ENCODE measurements at places on chromosomes 13 and 19. TPM values are rescaled to one million over a fixed set of nuclear protein-coding genes. Genes with fewer than 3 reads are reported as not detected.

- peak; percentile 47 for DNase-seq
Observed at GRCh38 chr19:54158812-54159351, 639 bp downstream of the LENG1 start.

DNA sequence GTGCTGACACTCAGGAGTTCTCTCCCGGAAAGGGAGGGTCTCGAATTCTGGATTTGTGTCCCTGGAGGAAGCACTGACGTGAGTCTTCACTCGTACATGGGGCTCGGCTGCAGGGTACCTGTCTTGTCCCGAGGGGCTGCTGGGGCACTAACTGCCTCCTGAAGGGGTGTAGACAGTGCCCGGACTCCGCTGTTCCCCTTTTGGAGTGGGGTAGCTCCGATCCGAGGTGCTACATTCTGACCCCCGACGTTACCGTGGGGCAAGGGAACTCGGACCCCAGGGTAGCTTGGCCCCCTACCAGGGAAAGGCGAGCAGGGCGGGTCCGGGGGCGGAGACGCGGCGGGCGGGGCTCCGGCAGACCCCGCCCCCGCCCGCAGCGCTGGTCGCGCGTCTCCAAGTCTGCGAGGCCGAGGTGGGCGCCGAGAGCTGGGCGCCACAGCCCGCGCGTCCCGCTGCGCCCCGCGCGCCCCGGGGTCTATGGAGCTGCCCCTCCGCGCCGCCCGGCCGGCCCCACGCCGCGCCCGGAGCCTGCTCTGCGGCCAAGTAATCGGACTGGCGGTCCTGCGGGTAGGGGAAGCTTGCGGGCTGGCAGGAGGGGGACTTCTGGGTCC, at the start of gene NPAS1:
TSS of gene NPAS1 (plus strand) at position 407 of the 611 bp plus-strand sequence. CDS start 1,211 bp downstream, outside the sequence.
- no peak for DNase-seq

DNA sequence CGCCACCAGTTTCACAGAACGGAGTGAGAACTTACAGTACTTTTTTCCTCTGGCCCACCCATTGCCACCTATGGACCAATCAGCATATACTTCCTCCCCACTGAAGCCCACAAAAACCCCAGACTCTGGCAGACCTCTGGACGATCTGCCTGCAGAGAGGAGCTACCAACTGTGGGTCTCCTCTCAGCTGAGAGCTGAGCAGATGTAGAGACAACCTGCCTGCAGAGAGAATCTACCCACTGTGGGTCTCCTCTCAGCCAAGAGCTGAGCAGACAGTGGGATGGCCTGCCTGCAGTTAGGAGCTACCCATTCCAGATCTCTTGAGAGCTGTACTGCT, 69.7 kb downstream of the PIBF1 start:
- no peak for DNase-seq

GRCh38 chr19:33689868-33690267, 68.1 kb downstream of the CHST8 start:
- DNase-seq = no peak

PSG11 gene
- polyA plus RNA-seq = not detected

GRCh38 chr13:99040536-99041131, 62.8 kb upstream of the DOCK9 start:
- DNase-seq = no peak

ITGBL1 gene
- not detected for polyA plus RNA-seq

DNA sequence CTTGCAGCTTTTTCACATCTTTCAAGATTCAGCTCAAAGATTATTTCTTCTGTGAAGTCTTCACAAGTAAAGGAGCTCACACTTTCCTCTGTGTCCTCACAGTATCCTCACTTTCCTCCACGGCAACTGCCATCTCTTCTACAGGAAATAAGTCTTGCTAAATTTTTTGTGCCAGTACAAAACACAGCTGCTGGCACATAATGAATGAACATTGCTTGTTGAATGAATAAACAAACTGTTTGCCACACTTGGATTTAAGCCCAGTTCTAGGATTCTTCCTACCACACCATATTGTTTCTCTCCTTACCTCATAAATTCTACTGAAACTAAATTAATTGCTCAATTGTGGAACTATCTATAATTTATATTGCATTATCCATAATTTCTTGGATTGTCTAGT, 59.5 kb downstream of the RAP2A start:
- no peak for DNase-seq

DNA sequence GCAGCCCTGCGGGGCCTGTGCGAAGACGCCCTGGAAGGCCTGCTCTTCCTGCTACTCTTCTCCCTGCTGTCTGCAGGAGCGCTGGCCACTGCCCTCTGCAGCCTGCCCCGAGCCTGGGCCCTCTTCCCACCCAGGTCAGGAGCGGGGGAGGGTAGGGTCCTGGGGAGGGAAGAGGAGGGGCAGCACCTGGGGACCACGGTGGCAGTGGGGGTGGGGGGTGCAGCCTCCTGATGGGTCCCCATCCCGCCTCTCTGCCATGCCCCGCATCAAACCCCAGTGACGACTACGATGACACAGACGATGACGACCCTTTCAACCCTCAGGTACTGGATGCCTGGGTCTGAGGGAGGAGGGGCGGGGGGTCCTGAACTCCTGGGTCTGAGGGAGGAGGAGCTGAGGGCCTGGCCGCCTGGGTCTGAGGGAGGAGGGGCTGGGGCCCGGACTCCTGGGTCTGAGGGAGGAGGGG, 13.4 kb upstream of the LENG8 start:
- DNase-seq = no peak

DNA sequence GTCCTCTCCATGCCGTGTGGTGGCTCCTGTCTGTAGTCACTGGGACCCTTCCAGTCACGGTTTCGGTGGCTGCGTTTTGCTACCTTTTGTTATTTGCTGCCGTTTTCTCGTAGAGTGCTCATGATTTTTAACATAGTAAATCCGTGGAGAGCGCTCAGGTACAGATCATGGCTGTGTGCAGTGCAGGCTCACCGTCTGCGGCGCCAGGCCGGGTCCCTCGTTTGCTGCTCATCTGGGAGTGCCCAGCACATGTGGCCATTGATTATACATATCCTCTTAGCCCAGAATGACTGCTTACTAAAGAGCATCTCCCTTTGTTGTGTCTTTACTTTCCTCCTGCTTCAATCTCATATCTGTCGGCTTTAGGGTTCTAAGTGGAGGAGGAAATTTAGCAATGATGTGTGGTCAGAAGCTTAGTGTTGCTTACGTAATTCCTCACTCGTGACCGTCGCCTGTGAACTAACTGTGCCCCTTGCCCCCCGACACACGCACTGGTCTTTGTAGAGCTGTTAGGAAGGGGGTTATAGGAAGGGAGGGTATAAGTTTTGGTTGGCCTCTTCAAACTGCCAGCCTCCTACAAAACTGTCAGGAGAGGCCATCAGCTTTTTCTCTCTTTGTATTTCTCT, 31.8 kb downstream of the TFDP1 start:
- no peak for DNase-seq

BRSK1 gene
- not detected for polyA plus RNA-seq

- DNase-seq = no peak
Observed at GRCh38 chr13:80022146-80022545, 318.8 kb downstream of the SPRY2 start.

FBXL3 gene
- polyA plus RNA-seq = 42.0 TPM

HCN2 gene
- not detected for polyA plus RNA-seq

- no peak for DNase-seq
Observed at GRCh38 chr13:105737688-105738087, 797.8 kb downstream of the EFNB2 start.

SYNGR4 gene
- polyA plus RNA-seq = not detected

DNA sequence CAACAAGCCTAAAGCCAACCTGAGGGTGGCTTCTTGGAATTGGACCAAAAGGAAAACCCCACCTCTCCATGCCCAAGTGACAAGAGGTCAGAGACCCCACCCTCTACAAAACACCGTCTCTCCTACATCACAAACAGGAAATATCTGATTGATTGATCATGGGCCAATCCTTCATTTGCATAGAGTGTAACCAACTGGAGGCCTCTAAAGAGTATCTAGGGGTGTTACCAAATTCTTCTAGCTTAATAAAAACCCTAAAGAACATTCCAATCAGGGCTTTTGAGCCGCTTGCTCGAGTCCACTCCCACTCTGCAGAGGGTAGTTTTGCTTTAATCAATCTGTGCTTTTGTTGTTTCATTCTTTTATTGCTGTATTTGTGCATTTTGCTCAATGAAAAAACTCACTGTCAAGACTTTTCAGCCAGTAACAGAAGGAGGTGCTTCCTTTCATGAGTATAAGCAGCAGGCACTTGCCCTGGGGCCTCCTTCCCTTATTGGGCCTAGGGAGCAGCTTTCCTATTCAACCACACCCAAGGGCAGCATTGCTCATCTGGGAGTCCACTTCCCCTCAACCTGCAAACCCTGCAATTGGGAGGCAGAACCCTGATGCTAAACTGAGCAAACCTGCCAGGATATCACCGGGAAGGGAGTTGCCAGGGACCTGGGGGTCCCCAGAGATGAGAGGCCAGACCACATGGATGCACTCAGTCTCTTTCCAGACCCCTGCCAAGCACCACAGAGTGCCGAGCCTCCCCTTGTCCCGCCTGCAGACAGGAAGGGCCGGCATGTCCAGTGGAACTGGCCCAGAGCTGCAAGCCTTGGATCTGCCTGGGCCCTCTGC, 154.3 kb upstream of the VSTM2B start:
- DNase-seq = no peak

- no peak for DNase-seq
Observed at GRCh38 chr19:3115411-3115810, 20.4 kb upstream of the GNA15 start.

DNA sequence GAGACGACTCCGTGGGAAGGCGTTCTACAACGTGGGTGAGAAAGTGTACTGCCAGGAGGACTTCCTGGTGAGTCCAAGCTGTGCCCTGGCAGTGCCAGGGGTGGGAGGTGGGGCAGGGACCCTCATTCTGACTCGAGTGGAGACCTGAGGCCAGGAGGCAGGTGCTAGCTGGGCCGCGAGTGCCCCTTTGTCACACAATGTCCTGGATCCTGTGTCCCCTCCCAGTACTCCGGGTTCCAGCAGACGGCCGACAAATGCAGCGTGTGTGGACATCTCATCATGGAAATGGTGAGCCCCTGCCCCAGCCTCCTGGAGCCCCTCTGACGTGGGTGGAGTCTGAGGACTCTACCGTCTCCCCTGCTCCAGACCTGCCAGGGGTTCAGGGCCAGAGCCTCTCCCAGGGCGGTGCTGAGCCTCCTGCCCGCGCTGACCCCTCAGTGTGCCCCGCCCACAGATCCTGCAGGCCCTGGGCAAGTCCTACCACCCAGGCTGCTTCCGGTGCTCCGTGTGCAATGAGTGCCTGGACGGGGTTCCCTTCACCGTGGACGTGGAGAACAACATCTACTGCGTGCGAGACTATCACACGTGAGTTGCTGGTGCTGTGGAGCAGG, 11.6 kb downstream of the WTIP start:
- no peak for DNase-seq

KLK12 gene
- not detected for polyA plus RNA-seq

KLK15 gene
- not detected for polyA plus RNA-seq

GRCh38 chr19:21587117-21587461, 81.7 kb downstream of the ZNF429 start:
- no peak for DNase-seq

- no peak for DNase-seq
Observed at GRCh38 chr19:34671972-34672371, 5.0 kb downstream of the SCGB2B2 start.

- DNase-seq = no peak
Observed at GRCh38 chr13:23751195-23751594, 138.0 kb downstream of the MIPEP start.

ZNF558 gene
- 8.7 TPM for polyA plus RNA-seq

Measured in naive thymus-derived CD4-positive, alpha-beta T cell (primary cell).